ENCODE measurements at places on chromosomes 3 and 15.

GRCh38 chr3:183698756-183699155 lies 1.2 kb downstream of the YEATS2 start:
- no peak for DNase-seq

DNA sequence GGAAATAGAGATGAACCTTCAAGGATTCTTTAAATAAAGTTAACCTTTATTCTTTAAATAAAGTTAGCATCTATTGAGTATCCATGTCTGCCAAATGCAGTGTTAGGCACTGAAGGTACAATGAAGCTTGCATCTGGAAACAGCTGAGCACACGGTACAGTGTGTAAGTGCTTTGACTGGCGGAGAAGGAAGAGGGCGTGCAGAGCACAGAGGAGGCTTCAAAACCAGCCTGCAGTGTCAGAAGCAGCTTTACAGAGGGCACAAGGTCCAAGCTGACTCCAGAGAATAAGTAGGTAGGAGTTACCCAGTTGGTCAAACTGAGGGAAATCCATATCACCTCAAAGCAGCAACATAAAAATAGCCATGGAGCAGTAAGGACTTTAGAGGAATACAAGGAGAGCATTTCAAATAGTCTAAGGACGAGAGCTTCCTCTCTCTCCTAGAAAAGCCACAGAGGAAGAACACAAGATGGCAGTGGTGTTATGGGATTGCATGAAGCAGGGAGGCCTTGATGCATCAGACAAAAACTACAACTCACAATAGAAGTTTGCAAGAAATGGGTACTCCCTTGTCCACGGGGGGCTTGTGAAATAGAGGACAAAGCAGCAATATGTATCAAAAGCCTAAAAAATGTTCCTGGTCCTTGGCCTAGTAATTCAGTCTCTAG lies 60.3 kb upstream of the PPP2R3A start:
- DNase-seq = no peak

DNA sequence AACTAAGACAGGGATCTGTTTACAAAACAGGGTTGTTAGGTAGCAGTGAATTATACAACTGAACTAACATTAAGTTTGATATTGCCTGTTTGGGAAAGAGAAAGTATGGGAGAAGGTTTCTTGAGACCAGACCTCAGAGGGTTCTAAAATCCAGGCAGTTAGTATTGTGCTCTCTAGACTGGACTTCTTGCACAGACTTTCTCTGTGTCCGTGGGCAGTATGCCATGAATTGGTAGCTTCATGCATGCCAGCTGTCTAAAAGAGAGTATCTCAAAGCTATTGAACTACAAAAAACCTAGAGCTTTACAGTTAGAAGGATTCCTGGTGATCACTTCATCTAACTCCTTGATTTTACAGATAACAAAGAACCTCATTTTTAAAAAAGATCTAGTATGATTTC lies 12.5 kb downstream of the SAMD7 start:
- no peak for DNase-seq

DNA sequence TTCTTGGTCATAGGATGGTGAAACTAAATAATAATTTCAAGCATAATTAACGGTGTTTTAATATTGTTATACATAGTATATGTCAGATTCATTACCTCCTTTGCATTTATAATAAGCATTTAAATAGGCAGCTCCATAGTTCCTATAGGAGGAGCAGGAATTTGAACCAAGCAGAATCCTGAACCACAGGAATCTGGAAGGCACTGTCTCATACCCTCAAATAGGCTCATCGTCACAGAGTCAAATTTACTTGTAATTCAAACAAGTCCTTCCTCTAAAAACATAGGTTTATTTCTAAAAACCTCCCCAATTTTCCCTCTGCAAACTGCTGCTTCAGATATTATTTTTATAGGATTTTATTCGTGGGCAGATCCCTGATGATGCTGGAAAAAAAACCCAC lies 376.3 kb upstream of the ARHGEF26 start:
- DNase-seq = no peak

- DNase-seq = no peak
These were observed 42.9 kb downstream of the PIAS1 start for GRCh38 chr15:68097029-68097428.

DNA sequence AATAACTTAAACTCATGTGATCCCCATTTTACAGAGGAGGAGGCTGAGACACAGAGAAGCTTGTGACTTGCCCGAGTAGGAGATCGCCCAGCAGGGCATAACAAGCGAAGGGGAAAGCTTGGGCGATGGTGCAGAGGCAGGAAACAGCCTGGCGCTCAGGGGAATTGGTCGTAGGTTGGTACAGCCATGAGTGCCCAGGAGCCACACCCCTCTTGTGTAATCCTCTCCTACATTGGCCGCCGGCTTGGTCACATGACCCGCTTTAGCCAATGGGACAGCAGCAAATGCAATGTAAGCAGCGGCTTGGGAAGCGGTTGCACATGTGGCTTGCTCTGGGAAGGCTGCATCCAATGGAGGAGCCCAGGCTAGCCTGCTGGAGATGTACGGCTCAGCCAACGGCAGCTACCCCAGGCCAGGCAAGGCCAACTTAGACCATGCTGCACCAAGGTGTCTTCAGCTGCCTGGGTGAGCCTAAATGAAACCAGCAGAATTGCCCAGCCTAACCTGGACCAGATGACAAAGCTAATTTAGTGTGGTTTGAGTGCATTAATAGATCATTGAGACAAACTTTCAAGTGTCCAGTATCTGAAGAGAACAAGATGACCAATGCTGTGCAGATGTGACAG lies 50.3 kb upstream of the SLC6A6 start:
- DNase-seq = no peak

DNA sequence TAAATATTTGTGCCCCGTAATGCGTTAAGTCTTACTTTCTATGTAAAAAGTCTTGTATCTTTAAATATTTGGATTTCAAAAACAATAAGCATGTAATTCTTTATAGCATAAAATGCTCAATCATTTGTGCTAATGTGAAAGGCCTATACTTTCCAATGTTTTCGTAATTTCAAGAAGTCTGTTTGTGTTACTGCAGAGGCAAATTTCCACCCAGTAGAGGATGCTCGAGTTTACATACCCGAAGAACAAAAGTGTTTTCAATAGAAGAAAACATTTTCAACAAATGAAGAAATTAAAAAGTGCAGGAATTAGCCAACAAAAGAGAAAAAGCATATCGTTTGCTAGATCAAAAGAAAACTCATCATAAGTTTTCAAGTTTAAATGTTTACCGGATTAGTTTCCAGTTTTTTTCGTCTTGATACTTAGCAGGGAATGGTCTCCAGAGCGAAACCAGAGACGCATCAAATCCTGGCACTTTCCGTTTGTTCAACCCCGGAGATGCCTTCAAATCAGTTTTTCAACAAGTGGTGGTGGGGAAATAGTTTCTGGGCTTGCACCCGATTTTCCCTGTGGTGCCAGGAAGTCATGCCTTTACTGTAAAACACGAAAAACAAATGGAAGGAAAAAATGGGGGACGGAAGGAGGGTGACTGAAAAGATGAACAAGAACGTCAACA lies 1.0 kb downstream of the CGGBP1 start:
- DNase-seq = no peak

DNA sequence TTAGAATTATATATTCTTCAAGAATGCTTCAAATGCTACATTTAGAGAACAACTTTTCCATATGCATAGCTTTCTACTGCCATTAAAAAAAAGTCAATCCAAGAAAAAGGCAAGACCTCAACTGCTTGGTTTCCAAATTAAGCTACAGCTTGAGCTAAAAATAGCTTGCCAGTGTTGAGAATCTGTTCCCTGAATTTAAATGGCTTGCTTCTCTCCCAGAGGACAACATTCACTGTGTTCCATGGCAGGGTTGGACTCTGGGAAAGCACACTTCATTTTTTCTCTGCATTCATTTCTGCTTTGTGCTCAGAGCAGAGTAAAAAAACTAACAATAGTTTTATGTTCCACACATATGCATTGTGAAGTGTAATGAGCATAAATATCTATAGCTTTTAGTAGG lies 50.3 kb upstream of the ACTL6A start:
- DNase-seq = no peak

DNA sequence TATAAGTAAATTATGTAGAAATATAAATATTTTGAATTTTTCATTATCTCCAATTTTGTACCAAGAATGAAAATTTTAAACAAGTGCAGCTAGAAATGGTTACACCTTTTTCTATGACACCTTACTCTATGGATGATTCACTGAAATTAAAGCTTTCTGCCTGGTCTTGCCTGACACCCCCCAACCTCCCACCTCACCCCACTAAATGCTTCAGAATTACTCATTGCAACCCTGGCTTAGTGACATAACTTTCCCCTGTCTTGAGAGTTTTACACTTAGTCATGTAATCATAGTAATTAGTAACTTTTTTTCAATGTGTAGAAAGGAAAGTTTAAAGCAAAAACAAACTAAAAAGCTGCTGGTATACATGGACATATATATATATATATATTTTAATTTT lies 42.0 kb upstream of the MEIS2 start:
- no peak for DNase-seq

GRCh38 chr3:99971761-99972160 lies 142.5 kb downstream of the FILIP1L start:
- DNase-seq = no peak

- DNase-seq = no peak
These were observed 142.7 kb downstream of the ALDH1A2 start for GRCh38 chr15:57922776-57923175.

- DNase-seq = no peak
These were observed 34.0 kb downstream of the SENP5 start for GRCh38 chr3:196901768-196902167.

DNA sequence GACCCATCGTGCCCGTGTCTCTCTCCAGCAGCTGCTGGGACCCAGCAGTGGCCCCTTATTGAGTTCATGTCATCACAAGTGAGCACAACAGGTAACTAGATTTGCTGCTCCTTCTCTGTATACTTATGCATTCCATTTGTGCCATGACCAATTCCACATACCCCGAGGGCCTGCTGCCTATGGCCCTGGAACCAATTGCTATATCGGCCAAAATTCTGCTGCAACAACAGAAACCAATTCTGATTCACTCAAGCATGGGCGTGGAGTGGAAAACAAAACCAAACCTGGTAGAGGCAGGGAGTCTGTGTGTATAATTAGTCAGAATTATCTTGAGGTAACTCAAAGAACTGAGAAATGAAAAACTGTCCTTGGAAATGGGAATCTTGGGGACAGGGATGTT lies 516.6 kb downstream of the EPHB1 start:
- DNase-seq = no peak

GRCh38 chr15:94674296-94674695 lies 442.9 kb downstream of the MCTP2 start:
- DNase-seq = no peak

DNA sequence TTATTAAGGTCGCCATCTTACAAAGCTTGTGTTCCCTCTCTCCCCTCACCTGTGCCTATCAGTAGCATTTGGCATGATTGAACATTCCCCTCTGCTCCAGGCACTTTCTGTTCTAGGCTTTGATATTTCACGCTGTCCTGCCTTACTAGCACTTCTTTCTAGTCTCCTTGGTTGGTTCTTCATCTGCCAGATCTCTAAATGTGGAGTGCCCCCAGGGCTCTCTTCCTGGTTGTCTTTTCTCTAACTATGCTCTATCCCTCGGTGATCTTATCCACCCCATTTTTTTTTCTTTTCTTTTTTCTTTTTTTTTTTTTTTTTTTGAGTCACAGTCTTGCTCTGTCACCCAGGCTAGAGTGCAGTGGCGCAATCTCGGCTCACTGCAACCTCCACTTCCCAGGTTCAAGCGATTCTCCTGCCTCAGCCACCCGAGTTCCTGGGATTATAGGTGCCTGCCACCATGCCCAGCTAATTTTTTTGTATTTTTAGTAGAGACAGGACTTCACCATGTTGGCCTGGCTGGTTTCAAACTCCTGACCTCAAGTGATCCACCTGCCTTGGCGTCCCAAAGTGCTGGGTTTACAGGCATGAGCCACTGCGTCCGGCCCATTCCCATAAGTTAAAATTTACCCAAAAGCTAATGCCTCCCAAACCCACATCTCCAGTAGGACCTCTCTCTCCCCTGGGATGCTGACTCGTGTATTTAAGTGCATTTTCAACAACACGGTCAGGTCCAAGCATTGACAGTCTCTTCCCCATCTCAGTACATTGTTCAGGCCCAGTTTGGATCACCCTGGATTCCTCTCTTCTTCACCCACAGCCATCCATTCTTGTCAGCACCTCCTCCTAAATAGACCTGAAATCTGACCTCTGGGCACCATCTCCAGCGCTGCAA lies 5.2 kb downstream of the NUSAP1 start:
- DNase-seq = no peak

- no peak for DNase-seq
These were observed 48.2 kb upstream of the PHLDB2 start for GRCh38 chr3:111810909-111811308.

- no peak for DNase-seq
These were observed 76.7 kb downstream of the CBLB start for GRCh38 chr3:105791919-105792786.

DNA sequence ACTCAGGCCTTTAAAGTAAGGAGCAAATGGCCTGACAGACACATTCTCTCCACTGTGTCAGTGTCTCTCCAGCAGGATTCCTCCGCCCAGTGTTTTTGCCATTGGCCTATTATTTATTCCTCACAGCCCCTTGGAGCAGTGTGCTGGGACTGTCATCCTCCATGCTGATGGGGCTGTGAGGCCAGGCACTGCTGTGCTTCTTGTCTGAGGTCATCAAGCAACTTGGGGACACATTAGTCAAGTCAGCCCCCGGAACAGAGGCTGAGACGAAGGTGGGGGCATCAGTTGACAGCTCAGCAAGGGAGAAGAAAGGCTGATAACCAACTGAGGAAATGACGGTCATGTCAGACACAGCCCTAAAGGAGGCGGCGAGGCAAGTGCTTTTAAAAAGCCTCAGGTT lies 67.4 kb downstream of the XXYLT1 start:
- no peak for DNase-seq

- DNase-seq = no peak
These were observed 23.2 kb downstream of the RLBP1 start for GRCh38 chr15:89198196-89198595.

DNA sequence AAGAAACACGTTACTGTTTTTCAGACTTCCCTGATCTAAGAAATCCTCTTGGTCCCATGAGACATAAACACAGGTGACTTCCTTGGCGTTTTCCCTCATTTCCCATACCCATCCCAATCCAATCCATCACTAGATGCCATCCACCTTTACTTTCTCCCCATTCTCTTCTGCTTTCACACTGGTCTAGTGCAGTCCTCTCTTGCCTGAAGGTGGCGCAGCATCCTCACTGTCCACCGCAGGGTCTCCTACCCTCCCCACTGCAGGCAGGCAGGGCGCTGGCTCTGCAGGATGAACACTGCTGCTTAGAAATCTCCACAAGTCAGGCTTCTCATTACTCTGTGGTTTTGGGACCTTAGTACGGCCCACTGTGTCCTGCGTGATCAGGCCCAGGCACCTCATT lies 58.2 kb downstream of the RAB7A start:
- DNase-seq = no peak

DNA sequence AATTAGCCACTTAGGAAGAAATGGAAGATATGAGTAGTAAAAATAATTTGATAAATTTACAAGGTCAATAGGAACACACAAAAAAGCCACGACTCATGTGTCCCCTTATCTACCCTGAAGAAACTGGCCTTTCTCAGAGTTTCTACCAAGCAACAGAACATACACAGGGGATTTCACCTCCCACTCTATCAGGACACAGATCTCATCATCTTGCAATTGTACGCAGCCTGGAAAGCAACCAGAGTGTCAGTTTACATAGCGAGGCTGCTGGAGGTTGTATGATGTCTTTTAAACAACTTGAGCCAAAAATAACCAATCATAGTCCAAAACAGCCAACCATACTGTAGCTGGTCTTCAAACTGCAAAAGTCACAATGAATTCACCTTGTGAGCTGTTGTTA lies 19.7 kb upstream of the LMOD3 start:
- DNase-seq = no peak
